ENCODE measurements at places on chromosomes 2 and 18. TPM values are rescaled to one million over a fixed set of nuclear protein-coding genes. Genes with fewer than 3 reads are reported as not detected.
A peak's percentile ranks its signal among the peaks of the same experiment; 100 is the strongest.

GRCh38 chr18:14928396-14928795 lies 180.4 kb downstream of the ANKRD30B start:
- DNase-seq: no peak

DNA sequence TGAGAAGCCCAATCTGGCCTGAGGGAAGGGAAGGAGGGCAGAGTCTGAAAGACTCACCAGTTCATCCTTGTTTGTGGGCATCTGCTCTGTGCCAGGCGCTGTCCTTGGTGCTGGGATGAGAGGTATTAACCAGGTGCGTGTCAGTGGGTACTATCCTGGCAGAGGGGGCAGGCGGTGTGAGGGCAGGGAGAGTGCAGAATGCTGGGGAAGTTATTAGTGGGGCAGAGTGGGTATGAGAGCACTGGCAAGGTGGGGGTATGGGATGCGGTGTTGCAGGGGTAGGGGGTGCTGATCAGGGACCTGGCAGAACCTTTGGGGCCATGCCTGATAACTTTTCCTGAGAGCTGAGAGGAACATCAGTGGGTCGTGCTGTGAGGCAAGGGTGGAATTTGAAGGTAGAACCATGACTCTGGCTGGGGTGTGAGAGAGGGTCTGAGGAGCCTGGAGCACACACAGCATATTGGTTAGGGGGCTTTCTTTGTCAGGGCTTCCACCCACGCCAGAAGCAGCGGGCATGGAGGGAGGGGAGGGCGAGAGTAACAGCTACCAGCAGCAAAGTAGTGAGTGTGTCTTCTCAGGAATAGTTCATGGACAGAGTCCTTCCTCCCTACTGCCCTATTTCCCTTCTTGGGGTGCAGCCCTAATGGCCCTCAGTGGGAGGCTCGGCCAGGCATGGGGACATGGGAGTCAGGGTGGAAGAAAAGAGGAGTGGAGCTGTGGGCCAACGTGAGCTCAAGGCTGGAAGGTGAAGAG lies 290.7 kb downstream of the CYP26B1 start:
- DNase-seq: no peak

- no peak for DNase-seq
Measured at GRCh38 chr2:203869223-203870042, 1.9 kb downstream of the CTLA4 start.

DNA sequence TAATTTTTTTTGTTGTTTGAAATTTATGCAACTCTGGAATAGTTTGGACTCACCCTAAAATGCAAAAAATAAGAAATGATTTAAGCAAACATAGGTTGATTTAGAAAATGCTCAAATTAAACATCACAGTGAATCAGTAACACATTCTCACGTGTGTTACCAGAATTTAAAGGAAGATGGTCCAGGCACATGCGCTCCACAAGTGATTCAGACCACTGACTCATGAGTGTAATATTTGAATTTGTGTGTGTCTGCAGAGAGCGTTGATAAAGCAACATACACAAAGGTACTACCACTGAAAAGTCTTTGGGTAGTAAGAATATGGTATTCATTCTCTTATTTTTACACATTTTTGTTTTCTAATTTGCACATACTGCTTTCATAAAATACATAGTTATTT lies 7.9 kb downstream of the SS18 start:
- no peak for DNase-seq

DNA sequence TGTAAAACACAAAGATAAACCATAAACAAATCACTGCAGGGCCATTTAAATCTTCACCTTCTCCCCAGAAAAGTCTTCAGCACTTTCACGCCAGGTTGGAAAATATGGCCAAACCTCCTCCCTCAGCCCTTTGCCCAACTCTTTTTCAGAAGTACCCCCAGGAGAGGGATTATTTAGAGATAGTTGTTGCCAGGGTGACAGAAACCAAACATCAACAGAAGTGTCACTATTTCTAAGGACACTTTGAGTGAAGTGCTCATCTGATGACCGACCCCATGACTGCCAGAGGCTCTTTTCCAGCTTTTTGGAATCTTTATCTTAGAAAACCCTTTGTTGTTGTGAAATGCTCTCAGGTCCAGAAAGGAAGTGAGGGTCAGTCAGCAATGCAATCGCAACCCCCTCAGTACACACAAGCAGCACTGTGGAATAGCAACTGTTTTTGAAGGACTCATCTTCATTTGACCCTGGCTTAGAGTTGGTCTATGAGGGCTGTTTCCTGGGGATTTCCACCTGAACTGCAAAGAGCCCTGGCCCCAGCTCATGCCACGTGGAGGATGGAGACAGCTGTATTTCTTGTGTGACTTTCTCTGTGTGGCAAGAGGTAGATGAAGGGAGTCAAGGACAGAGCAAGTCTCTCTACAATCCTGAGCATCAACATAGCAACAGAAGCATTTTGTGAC lies 114.0 kb upstream of the STON1 start:
- DNase-seq: no peak

GRCh38 chr18:25735459-25735858 lies 355.0 kb downstream of the SS18 start:
- no peak for DNase-seq

- peak; percentile 93 for DNase-seq
Measured at GRCh38 chr2:11738589-11739436, 7.6 kb upstream of the LPIN1 start.

- DNase-seq: no peak
Measured at GRCh38 chr2:69645031-69645431, 1.5 kb upstream of the AAK1 start.

DNA sequence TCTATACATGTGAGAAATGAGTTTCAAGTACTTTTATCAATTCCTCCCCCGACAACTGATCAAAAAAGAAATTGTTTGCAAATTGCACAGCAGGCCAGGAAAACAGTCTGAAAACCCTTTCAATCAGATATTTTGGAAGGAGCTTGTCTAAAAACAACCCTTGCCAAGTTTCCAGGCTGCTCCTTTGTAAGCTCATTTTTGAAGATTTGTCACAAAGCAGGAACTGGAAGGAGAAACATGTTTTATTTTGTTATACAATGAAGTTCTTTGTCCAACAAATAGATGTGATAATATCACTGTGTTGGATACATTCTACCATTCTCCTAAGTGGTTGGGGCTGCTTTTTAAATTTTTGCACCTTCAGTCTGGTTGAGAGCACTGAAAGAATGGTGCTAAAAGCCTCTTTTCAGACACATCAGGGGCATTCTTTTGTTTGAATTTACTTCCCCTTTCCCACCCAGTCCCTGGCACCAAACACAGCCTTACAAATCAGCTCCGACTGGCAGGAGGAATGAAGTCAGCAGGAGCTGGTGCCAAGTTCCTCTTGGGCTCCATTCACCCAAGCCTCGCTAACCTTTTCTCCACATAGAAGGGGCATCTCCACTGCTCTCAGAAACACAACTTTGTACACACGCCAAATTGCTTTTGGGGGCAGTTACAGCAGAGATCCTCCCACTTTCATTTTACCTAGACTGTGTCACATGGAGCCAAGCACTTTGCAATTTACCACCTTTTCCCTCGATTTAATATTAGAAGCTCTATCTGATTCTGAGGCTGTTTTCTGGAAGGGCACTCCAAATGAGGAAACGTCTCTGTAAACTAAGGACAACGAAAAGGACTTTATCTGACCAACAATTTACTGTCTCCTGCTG lies 88.0 kb downstream of the C1D start:
- DNase-seq: peak; percentile 77

DNA sequence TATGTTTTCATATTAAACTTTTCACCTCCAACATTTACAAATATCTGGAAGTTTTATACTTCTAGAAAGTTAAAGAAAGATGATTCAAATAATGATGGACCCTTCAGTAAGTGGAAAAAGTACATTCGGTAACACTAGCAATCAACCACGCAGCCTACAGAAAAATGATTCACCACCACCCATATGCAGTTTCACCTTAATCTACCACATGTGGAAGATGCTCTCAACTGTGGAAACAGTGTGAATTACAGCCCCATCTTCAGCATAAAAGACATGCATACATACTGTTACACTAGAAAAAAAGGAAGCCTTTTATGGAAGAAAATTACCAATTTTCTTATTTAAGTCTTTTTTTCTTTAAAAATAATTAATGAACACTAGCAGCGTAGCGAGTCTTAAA lies 1.1 kb downstream of the SLC38A11 start:
- no peak for DNase-seq

GRCh38 chr2:28539118-28539541 lies 43.3 kb downstream of the PLB1 start:
- no peak for DNase-seq

DNA sequence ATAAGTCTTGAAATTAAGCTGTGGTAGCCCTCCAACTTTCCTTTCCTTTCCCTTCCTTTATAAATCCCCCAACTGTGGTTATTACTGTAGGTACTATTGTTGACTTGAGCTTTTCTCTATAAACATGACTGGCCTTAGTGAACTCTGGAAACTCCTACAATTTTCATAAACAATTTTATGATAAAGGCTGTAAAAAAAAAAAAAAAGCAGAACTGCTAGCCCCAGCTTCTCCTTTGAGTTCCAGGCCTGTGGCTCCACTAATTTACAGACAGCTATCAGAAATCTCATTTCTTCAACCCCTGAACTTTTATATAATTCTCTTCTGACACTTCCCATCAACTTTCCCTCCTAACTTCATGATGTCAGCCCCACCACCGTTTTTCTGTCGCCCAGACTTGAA lies 174.3 kb downstream of the IKZF2 start:
- DNase-seq: no peak

DNA sequence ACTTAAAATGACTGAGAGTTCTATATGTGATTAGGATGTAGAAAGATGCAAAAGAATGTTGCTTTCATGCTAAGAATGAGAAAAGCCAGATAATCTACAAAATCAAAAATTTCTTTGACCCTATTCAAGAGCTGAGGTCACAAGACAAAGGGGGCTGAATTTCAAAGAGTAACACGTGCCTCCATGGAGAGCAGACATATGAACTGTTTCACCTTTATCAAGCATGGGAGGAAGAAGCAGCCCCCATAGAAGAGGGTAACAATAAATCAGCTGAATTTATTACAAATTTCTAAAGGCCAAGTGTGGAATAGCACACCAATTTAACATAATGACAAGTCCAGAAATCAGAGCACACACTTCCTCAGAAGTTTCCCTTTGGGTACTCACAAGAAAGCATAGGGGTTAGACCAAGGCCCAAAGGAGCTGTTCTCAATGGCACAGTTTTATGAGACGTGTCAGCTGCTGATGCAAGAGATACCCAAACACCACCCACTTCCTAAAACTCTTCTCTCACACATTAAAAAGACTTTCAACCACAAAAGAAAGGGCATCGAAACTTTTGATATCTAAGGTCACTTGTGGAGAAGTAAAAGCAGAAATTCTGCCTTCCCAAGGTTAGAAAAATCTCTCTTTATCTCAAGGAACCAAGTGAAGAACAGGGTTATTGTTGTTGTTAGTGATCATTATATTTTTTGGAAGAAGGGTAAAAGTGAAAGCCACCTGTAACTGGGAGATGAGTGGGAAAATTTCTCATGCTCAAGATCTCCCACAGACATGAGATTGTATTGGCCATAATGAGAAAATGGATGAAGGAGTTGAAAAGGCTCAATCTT lies 950.1 kb downstream of the TRIB2 start:
- no peak for DNase-seq

DNA sequence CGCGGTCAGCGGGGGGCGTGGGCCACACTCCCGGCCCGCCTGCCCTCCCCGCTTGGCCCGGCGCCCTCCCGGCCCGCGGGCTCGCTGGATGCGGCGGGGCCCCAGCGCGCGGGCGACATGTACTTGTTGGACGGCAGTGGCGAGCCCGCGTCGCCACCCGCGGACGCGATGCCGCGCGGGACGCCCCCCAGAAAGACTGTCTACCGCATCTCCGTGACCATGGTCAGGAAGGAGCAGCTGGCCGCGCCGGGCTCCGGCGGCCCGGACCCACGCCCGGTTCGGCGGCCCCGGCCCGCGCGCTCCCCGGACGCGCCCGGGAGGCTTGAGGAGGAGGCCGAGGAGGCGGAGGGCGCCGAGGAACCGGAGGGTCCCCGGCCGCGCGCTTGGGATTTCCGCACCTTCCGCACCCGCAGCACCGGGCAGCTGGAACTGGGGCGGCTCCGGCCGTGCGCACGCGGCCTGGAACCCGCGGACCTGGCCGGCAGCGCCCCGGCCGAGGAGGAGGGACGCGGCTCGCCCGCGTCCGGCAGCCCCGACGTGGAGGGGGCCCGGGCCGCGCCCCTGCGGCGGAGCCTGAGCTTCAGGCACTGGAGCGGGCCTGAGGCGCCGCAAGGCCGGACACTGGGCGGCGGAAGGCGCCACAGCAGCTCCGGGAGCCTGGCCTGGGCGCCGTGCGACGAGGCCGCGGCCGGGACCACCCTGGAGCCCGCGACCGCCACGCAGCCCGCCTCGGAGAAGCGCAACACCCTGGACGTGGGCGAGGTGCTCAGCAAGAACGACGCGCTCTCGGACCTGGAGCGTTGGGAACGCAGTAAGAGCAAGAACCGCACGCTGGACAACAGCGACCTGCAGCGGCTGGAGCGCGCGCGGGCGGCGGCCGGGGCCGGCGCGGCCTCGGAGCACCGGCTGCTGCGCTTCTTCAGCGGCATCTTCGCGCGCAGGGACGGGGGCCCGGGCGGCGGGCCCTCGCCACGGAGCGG lies 176.4 kb downstream of the AGAP1 start:
- peak; percentile 90 for DNase-seq

DNA sequence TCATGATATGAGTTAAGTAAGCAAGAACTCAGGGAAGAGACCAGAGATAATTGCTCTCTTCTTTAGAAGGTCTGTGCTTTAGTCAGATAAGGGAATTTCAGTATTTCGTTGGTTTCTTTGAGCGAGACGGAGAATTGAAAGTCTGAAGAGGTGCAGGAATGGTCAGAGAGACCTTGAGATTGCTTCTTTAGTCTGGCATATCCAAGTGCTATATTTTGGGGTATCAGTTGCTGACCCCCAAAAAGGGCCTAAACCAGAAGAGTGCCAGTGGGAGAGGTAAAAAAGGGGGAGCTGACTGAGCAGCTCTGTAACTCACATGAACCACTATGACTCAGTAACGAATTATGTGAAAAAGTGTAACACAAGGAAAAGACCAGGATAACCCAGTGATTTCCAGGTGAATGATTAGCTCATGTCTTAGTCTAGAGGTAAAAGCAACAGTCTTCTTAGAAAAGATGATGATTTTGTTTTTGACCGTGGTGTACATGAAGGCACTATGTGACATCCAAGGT lies 932.9 kb downstream of the TDRD15 start:
- no peak for DNase-seq

- DNase-seq: no peak
Measured at GRCh38 chr2:12081481-12082210, 335.2 kb downstream of the LPIN1 start.

- no peak for DNase-seq
Measured at GRCh38 chr18:72107647-72108383, 436.3 kb downstream of the CBLN2 start.

- DNase-seq: no peak
Measured at GRCh38 chr2:132479155-132479554, 62.5 kb downstream of the GPR39 start.

- DNase-seq: peak; percentile 35
Measured at GRCh38 chr18:58476516-58477256, 152.2 kb downstream of the ALPK2 start.

Gene SERPINB12
- total RNA-seq: not detected

Gene PLA2R1
- 13.9 TPM for total RNA-seq

Gene SP5
- 0.28 TPM for total RNA-seq

Gene CNRIP1
- total RNA-seq: 32.2 TPM

Gene ERBB4
- total RNA-seq: 3.2 TPM

Gene FMNL2
- total RNA-seq: 35.5 TPM

Gene ERFE
- 2.3 TPM for total RNA-seq

Gene AKAIN1
- not detected for total RNA-seq

Gene DOK1
- total RNA-seq: 12.2 TPM
